ENCODE measurements at places on chromosomes 6 and 20. TPM values are rescaled to one million over a fixed set of nuclear protein-coding genes. Genes with fewer than 3 reads are reported as not detected.

DNA sequence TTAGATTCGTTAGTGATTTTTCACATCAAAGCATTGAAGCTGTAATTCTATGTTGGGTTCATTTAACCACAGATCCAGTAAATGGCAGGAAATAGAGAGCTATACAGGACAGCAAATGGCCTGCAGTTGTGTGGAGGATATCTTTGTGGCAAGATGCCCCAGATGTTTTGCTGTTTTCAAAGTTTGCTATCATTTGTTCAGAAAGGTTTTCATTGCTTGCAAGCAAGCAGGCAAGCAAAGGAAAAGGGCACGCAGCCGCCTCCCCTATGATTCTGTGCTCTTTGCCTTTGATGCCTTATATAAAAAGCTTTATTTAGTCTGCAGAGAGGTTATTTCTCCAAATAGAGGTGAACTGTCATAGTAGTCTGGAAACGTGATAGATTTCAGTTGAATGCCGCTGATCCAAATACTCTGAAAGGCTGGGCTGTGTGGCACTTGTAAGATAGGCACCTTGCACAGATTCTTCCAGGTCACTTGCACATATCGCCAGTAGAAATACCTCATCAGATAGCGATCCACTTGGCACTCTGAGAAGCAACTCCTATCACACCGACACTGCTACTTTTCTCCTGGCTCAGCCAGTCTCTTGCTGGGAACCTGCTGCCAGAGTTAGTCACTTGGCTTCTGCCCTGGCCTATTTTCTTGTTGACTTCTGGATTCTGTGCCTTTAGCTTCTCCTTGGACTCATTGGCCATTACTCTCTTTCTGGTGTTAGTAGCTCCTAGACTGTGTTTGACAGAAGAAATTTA is 66.4 kb downstream of the UTRN start:
- no peak for DNase-seq

DNA sequence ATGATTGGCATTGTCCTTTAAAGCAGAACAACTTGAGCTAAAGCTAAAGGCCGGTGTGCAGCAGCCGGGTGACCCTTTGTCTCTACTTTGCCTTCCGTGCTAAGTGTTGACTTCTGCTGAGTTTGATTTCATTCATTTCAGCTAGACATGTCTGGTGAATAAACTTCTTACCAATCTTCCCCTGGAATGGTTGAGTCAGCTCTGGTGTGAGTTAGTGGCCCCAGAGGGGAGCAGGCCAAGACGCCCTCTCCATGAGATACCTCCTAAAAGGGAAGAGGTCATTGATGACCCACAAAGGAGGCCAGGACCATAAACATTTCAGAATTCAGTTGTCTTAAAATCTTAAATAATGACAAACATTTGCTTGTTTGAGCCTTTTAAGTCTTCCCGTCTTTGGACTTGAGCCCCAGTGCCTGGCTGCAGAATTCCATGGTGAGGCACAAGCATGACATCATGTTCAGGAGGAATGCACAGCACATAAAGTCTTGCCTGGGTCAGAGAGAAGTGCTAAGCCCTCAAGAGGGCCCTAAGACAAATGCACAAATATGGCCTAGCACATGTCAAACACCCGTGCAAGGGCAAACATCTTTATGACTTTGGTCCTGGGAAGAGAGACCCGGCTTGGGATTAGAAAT is 96.3 kb upstream of the NEDD9 start:
- no peak for DNase-seq

DNA sequence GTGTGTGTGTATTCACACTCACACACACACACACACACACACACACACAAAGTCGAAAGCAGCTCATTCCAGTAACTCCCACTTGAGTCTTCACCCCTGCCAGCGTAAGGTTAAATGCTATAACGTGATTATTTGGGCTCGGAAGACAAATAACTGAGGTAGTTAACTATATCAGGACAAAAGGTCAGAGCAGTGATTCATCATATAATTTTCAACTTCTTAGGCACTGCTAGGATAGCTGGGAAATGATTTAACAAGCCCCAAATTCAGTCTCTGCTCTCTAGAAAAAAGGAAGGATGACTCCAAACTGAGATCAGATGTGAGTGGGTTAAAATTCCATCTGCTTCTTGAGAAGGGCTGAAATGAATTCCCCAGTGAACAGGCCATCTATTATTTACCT is 30.7 kb downstream of the HDGFL1 start:
- no peak for DNase-seq

DNA sequence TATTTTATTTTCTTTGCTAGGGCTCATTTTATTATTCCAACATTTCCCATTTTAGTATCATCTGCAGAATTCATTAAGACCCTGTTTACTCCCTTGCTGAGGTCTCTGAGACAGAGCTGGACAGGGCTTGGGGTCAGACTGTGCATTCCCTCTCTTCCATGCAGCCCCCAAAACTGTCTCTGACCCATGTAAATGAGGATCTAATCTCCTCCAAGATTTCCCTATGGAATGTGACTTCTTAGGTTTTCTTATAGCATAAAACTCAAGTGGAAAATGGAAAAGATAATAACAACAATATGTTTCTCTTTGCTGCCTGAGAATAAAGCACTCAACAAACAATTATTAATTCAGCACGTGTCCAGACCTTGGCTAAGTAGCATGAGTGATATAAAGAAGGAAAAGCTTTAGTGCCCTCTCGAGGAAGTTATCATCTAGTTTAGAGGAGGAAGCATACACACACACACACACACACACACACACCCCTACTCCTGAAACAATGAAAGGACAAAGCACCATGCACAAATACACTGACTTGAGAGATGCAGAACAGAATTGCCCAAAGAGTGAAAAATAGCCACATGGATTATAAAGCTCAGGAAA is 815.5 kb downstream of the BCKDHB start:
- DNase-seq = no peak

The KIF25 gene
- total RNA-seq = not detected

Data from activated T-helper 1 cell treated with anti-CD3 and anti-CD28 coated beads, Interleukin-12 subunit alpha, Interleukin-12 subunit beta, Interleukin-2, Interleukin-4 antibody, amounts not matched to agents 30 ng/mL and 10 ng/mL and 1 ng/mL, durations not matched to agents 14 hours and 24 hours and 36 hours (primary cell).